A673 (cell line): ENCODE measurements at places on chromosomes 2 and 18. TPM values are rescaled to one million over a fixed set of nuclear protein-coding genes. Genes with fewer than 3 reads are reported as not detected.

DNA sequence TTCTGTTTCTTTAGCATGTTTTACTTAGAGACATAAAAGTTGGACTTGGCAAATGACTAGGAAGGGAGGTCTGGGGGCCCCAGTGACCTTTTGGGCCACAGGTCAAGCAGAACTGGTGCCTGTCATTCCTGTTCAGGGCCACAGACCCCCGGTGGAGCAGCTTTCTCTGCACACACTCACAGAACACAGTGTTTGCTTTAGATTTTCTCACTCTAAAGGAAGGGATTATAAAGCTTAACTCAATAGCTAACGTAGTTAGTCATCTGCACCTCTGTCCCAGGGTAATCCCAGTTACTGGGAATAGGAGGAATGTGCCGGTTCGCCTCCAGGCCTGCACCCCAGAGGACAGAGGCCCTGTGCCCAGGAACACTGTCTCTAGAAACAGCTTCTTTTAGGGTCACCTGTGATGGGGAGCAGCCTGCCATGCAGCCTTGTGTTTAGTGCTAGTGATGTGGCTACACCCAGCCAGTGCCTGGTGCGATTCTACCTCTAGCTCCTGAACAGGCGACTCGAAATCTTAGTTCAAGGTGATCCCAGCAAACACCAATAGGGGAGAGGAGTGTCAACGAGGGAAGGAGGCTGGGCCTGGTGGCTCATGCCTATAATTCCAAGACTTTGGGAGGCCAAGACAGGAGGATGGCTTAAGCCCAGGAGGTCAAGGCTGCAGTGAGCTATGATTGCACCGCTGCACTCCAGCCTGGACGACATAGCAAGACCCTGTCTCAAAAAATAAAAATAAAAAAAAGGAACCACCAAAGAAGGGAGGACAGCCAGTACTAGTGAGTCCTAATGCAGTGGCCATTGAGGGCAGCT is 11.6 kb downstream of the SPATA3 start:
- no peak for DNase-seq

Gene CRACDL
- not detected in 2 replicates for total RNA-seq

- DNase-seq: peak; percentile 80
Observed at GRCh38 chr2:100730290-100730868, 89.6 kb upstream of the NPAS2 start.

DNA sequence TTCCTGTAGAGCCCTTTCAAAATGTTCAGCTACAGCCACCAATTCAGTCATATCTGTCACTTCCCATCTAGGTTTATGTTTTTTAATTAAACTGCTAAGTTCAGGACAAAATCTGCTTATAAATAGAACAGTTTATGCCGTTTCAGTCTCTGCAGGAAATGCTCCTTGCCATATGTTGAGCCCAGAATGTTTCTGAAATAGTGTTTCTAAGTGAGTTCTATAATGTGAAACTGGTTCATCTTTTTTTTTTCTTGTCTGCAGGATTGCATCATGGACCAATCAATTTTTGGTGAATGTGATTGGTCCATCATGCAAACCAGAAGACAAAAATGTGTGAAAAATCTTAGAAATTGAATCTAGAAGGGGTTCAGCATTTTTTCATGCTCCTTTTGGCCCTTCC is 30.2 kb upstream of the RHOB start:
- no peak for DNase-seq

Gene C2orf66
- total RNA-seq: 0.28 TPM in 1 of 2 replicates, not detected in the other
